ENCODE measurements at places on chromosomes 12 and 14.
A peak's percentile ranks its signal among the peaks of the same experiment; 100 is the strongest.

GRCh38 chr14:22188318-22188717 lies 400.7 kb downstream of the DAD1 start:
- DNase-seq: no peak

DNA sequence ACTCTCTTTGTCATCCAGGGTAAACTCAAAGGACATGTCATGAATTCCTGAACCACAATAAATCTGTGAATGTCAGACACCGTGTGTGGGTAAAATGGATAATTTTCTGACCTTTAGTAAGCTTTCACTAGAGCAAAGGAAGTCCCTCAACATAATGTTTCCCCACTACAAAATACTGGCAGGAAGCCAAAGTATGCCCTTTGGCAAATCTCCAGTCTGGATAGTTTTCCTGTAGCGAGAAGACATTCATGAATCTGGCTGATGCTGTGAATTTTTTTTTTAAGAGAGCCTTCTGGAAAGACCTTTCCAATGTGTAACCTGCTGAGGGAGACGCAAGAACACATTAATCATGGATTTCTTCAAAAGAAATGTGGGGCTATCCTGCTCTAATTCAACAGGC lies 389.6 kb upstream of the DDHD1 start:
- DNase-seq: no peak

GRCh38 chr14:100295376-100296105 lies 10.7 kb downstream of the SLC25A29 start:
- peak; percentile 45 for DNase-seq

DNA sequence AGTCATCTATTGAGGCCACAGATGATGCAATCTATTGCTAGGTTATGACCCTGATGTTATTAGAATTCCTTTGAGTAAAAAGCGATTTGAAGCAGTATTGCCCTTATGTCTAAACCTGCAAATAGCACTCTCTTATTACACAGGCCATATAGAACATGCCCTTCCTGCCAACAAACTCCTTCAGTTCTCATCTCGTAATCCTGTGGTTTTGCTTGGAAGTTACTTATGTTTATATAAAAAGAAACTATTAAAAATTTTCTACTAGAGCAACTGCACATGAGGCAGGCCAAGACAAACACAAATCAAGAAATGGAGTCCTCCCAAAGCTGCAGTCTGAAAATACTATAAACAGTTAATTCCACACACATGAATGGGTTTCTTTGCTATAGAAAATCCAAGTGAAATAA lies 1200.2 kb downstream of the LRFN5 start:
- DNase-seq: no peak

DNA sequence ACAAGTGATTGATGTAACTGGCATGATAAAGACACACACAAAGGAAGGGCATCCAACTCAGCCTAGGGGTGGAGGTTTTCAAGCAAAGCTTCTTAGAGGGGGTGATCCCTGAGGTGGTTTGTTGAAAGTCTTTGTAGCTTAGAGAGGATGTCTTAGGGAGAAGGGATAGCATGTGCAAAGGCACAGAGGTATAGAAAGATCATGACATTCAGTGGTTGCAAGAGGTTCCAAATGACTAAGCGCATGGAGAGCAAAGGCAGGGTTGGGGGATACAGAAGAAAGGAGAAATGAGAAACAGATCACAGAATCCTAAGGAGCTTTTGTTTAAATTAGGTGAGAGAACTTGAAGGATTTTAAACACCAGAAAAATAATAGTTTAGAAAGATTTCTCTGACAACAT lies 5.2 kb upstream of the CCT2 start:
- no peak for DNase-seq

DNA sequence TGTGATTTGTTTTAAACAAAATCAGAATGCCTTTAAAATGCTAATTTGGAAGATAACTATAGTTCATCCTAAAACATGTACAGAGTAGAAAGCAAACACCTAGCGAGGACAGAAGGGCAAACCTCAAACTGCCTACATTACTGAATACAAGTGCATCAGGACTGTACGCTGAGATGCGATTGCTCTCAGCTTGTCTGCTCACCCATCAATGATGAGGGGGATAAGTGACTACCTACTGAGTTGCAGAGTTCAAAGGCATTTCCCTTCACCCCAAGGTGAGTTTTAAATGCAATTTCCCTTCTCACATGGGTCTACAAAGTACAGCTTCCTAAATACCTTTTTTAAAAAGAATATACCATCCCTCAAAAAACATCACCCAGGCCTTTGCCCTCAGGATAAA lies 52.9 kb downstream of the PHLDA1 start:
- DNase-seq: no peak

GRCh38 chr14:32012062-32012461 lies 65.0 kb upstream of the ARHGAP5 start:
- no peak for DNase-seq

- no peak for DNase-seq
Measured at GRCh38 chr12:89247967-89248366, 104.3 kb downstream of the DUSP6 start.

DNA sequence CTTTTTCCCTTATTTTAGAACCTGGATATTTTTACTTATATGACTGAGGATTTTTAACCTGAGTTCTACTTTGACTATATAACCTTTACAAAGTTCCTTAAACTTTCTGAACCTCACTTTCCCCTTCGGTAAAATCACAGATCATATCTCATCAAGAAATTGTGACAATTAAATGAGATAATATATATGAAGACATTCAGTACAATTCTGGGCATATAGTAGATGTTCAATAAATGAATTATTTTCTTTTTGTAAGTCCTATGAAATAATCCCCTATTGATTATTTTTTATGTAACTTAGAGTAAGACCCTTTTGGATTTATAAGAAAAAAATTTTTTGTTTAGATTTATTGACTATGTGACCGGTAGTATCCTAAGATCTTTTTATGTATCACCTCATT lies 17.6 kb upstream of the FAM177A1 start:
- DNase-seq: no peak

- no peak for DNase-seq
Measured at GRCh38 chr14:103243764-103244737, 90.0 kb upstream of the EIF5 start.

DNA sequence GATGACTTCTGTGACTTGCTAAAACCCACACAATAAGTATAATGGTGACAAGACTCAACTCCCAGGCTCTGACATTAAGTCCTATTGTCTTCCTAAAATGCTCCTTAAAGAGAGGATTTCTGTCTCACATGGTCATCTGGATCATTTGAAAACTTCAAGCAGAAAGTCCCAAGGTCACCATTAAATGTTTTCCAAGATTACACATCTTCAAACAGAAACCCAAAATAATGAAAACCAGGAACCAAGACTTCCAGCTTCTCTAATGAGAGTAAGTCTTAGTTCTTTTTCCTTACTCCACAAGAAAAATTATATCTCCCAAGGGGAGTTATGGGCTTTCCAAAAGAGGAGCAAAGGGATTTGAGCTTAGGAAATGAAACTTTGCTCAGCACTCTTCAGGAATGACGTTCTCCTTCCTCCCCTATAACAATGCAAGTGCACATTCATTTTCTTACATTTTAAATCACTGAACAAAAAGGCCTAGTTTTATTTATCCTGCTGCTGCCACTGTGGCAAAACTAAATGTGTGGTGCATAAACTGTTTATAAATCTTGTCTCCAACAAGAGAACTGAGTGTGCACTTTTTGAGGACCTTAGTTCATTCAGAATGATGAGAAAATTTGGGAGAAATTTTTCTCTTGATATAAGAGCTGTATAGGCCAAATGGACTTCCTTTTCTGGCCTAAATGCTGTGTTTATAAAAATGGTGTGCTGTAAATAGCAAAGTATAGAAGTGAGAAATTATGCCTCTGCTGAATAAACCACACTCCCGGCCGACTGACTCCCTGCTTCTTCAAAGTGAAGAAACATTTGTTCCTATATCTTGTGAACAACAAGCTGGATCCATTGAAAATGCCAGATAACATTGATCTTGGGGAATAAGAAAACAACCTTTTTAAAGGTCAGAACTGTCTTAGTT lies 148.4 kb upstream of the PLEKHG7 start:
- no peak for DNase-seq

DNA sequence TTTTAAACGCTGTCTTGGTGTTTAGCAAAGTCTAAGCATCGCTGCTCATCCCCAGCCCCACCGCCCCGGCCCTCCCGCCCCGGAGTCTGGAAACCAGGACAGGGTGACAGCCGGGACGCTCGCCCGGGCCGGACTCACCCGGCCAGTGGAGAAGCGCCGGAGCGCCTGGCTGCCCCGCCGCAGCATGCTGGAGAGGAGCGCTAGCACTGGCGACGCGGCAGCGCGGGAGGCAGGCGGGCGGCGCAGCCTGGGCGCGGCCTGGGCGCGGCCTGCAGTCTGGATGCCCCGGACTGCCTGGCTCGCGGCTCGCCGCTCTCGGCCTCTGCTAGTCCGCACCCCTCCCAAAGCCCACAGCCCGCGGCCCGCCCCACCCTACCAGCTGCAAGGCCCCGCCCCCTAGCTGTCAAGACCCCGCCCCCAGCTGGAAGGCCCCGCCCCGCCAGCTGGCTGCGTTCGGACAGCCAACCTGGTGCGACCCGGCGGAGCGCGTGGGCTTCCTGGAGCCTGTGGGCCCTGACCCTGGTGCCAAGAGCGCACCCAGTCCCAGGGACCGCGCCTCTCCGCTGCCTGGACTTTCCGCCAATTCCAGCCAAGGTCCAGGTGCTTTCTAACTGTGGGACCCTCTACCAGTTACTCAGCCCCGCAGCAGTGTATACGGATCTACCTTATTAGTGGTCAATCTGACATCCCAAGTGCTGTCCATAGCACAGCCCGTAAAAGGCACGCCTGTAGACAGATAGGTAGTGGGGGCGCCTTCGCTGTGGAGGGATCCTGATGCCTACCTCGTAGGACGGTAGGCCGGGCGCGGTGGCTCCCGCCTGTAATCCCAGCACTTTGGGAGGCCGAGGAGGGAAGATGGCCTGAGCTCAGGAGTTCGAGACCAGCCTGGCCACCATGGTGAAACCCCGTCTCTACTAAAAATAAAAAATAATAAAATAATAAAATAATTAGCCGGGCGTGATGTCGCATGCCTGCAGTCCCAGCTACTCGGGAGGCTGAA lies at the start of gene ALDH1L2:
ALDH1L2 (minus strand) TSS at position 208 of the 1,000 bp plus-strand sequence; CDS start at position 186, 22 bp downstream.
- peak; percentile 94 for DNase-seq

- DNase-seq: no peak
Measured at GRCh38 chr12:94223842-94224241, 75.5 kb downstream of the PLXNC1 start.

- DNase-seq: no peak
Measured at GRCh38 chr12:116314477-116314876, 37.0 kb upstream of the MED13L start.

GRCh38 chr12:20514598-20514997 lies 146.3 kb downstream of the PDE3A start:
- no peak for DNase-seq

DNA sequence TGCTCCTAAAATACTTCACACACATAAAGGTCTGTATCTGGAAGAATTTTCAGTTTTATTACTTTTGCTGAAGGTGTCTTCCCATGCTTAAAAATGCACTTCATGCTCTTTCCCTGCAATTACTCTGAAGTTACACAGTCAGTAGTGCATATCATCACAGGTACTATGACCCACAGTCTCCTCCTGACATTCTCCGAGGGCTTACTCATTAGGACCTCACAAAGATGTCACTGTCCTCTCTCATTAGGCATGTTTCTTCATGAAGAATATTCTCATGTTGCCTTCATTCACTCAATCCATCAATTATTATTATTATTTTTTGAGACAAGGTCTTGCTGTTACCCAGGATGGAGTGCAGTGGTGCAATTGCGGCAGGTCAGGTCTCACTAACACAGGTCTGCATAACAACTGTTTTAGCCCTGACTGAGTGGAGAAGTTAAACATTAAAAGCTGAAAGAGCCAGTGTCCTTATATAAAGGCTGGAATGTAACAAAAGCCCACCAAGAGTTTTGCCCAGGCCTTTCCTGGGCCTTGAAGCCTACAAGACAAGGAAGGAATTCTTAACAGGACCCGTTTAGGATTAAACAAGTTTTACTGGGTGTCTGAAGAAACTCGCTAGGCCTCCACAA lies 119.5 kb upstream of the WSCD2 start:
- DNase-seq: no peak

- no peak for DNase-seq
Measured at GRCh38 chr12:3821441-3821840, 51.8 kb downstream of the PARP11 start.

GRCh38 chr12:122029620-122030423 lies 8.1 kb downstream of the BCL7A start:
- no peak for DNase-seq

DNA sequence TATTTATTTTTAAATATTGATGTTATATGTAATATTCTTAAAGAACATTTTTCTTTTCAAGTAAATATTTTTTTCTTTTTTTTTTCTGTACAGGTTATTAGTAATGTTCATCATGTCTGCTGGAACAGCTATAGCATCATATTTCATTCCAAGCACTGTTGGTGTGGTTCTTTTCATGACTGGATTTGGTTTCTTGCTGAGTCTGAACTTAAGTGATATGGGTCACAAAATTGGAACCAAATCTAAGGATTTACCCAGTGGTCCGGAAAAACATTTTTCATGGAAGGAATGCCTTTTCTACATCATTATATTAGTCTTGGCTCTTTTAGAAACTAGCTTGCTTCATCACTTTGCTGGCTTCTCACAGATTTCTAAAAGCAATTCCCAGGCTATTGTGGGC lies 23.2 kb downstream of the PCNX4 start:
- DNase-seq: no peak

- no peak for DNase-seq
Measured at GRCh38 chr12:79659961-79660431, 30.8 kb downstream of the PAWR start.

- DNase-seq: peak; percentile 79
Measured at GRCh38 chr14:90839024-90839888, 23.0 kb upstream of the TTC7B start.

DNA sequence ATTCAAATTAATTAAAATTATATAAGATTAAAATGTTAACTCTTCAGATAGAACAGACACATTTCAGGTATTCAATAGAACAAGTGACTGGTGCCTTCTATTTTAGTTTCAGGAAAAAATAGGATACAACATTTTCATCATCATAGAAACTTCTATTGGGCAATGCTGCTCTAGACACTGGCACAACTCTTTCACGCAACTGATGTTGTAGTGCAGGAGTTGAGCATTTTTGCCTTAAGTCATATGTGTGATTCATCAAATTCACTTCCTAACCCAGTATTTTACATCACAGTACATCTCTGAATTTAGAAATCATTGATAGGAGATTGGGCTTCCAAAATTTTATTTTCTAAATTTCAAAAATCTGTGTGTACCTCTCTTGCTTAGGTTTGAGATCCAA lies 215.4 kb upstream of the DIO2 start:
- DNase-seq: no peak

- no peak for DNase-seq
Measured at GRCh38 chr14:102055181-102055901, 31.5 kb downstream of the HSP90AA1 start.

DNA sequence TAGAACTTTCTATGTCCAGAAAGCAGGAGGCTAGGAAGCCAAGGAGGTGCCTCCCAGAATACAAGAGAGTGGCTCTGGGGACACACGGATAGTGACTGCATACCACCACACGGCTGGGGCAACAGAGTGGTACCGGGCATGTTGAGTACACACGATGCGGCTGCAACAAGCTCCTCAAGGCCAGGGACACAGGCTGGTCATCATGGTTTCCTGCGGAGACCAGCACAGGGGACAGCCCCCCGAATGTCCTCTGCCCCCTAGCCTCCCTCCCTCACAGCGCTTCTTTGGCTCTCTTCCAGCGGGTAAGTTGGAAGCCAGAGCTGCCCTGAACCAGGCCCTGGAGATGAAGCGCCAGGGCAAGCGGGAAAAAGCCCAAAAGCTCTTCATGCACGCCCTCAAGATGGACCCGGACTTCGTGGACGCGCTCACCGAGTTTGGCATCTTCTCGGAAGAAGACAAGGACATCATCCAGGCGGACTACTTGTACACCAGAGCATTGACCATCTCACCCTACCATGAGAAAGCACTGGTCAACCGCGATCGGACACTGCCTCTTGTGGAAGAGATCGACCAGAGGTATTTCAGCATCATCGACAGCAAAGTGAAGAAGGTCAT lies 3.1 kb downstream of the FICD start:
- peak; percentile 71 for DNase-seq

All from mesenteric fat pad (tissue), 1 donor.